ENCODE measurements at places on chromosomes 4 and X. TPM values are rescaled to one million over a fixed set of nuclear protein-coding genes. Genes with fewer than 3 reads are reported as not detected.

- no peak for DNase-seq
Observed at GRCh38 chrX:88604433-88605221, 142.4 kb upstream of the CPXCR1 start.

DNA sequence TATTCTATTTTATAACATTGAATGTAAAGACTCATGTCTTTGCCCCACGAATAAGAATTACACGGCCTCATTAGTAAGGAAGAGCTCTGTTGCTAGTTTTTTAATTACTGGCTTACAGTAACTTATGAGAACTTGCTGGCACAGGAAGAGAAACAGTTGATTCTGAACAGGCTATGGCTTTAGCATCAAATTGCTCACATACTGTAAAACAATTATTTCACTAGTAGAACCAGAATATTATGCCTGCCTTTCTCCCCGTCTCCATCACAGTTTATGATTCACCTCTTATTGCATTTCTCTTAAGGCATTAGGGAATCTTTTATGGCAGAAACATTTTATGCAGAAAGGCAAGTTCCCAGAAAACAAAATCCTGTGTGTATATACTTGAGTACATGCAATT is 126.1 kb downstream of the SPRY1 start:
- no peak for DNase-seq

- DNase-seq: no peak
Observed at GRCh38 chrX:47187106-47187677, 6.4 kb upstream of the UBA1 start.

DNA sequence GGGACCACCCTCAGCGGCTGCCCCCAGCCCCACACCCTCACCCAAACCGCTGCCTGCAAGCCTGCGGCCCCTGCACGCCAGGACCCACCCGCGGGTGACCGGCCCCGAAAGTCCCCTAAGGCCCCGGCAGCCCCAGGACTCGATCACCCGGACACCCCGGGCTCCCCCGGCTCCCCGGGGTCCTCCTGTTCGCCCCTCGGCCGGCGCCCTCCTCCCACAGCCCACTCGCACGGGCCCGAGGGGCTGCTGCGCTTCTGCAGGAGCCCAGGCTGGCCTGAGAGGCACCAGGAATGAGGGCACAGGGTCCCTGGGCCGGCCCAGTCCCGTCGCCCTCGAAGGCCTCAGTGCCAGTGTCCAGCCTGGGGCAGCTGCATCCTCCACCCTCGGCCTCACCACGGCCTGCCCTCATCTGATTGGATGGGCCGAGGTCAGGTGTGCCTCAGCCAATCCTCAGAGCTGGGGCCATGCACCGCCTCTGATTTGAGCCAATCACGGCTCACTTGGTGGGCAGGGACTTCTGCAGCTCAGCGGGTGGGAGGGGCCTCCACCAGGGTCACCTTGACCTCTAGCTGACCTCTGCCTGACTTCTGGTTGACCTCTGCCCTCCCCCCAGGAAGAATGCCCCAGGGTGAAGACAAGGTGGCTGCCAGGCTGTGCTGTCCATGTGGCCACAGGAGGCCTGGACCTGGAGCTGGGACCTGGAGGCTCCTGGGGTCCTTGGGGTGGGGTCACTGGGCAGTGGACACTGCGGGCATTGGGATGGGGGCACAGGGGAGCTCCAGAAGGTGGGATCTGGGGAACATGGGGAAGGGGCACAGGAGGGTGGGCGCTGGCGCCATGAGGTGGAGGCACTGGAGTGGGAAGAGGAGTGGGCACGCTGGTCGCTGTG is 97.6 kb upstream of the NKX1-1 start:
- no peak for DNase-seq

Gene STPG2
- total RNA-seq: not detected

Gene FGF5
- total RNA-seq: not detected

All from HCT116 (cell line).